ENCODE measurements at places on chromosomes 6 and 20.

DNA sequence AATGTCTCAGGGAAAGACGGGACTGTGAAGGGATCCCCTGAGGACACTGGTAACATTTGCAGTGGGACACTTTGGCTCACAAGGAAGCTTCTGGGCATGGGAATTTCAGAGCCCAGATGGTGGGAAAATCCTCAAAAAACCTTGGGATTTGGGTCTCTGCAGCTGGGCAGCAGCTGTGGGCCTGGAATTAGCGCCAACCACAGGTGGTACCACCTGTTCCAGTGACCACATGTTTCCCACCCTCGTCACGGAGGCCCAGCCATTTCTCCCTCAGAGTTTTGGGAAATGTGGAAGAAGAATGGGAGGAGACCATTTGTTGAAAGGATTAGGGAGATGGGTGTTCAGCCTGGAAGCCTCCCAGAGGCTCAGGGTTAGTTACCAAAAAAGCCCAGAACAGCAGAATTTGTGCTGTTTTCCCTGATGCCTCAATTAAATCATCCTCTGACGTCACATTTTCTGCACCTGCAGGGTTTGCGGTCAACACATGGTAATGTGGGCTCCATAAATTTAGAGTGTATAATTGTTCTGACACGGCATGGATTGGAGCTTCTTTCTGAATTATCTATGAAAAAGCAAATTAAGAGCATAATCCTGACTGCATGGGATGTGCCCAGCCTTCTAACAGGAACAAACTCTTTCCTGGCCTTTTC is 34.4 kb downstream of the EDN3 start:
- DNase-seq, result no peak

DNA sequence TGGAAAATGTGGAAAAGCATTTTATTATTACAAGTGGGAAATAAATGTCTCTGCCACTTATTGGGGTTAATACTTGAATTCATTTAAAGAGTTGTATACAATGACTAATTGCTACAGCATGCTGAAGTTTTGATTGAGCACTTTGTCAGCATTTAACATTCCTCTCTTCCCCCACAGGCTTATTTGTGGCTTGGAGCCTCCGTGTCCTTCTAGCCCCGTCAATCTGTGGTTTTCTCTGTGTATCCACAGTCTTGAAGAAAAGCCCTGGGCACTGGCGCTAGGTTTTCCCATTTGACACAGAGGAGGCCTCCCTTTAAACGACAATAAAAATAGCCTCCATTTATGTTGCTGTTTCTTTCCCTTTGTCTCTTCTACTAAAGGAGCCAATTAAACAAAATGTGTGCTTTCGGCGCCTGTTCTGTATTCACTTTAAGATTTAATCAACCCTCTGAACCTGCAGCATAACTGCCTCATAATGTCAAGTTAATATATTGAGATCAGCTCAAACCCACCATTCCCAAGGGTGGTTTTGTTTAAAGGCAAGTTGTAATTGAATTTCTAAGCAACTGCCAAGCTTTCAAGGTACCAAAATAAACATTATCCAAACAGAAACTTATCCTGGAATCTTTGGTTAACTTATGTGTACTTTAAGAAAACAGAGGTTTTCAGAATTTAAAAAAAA is 326.6 kb upstream of the RNF24 start:
- no peak for DNase-seq

DNA sequence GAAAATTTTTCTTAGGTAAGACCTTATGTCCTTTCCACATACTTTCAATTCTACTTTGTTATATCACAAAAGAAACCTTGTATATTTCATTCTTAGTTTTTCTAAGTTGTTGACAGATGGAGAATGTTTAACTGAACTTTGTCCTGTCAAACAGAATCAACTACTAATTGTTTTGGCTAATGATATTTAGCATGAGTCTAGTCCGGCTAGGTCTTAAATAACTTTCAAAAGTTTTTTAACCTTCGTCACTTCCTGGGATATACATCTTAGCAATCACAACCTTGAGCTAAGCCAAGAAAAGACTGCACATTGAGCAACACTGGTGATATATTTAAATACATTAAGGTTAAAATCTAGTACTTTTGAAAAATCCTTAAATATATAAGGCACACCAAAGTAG is 62.9 kb upstream of the RUNX2 start:
- no peak for DNase-seq

DNA sequence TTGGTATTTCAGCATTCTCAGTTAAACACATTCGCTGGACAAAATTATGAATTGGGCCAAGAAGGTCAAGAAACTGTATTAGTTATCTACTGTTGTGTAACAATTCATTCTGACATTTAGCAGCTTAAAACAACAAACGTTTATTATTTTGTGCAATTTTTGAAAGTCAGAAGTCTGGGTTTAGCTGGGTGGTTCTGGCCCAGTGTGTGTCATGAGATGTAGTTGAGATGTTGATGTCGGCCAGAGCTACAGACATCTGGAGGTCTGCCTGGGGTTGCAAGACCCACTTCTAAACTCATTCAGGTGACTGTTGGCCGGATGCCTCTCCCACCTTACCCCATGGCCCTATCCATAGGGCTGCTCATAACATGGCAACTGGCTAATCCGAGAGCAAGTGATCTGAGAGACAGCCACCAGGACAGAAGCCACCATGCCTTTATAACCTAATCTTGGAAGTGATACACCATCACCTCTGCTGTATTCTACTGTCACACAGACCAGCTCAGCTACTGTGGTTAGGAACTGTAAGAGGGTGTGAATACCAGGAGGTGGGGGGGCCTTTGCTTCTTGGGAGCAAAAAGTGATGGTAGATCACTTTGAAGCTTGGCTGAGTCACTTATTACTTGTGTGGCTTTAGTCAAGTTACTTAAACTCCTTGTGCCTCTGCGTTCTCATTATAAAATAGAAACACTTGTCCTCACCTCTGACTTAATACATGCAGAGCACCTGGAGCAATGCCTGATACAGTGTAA is 217.0 kb upstream of the MYLIP start:
- DNase-seq, result no peak

GRCh38 chr6:37535759-37536490 is 36.2 kb upstream of the CCDC167 start:
- no peak for DNase-seq

DNA sequence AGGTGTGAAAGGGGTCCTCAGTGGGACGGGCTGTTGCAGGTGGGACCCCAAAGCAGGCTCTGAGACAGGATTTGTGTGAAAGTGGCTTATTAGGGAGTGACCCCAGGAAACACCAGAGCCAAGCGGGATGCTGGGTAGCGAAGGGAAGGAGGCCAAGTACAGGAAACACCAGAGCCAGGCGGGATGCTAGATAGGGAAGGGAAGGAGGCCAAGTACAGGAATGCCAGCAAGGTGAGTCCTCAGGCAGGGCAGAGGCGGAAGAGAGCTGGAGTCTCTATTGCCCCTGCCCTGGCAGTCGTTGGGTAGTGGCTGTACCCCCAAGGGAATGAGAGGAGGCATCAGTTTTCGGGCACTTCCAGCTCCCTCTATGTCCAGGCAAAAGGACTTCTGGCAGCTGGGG is 30.5 kb upstream of the TGM2 start:
- no peak for DNase-seq

DNA sequence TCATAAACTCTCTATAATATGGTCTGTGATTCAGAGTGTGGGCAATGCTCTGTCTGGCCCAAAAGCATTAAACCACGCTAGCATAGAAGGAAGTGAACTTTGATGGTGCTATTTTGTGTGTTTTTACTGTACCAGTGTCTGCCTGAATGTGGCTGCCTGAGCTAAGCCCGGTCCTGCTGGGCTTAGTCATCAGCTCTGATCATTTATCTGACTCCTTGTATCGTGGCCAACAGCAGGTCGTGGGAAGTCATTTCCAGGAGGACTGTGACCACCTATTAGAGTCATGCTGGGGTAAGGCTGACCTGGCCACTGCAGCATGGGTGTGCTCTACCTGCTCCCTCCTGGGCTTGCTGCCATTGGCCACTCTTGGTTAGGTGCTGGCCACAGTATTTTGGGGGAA is 239.1 kb upstream of the CEP162 start:
- no peak for DNase-seq

- no peak for DNase-seq
Measured at GRCh38 chr6:74491844-74492374, 713.9 kb downstream of the COL12A1 start.

- DNase-seq, result no peak
Measured at GRCh38 chr6:90466154-90466940, 120.5 kb downstream of the MAP3K7 start.

DNA sequence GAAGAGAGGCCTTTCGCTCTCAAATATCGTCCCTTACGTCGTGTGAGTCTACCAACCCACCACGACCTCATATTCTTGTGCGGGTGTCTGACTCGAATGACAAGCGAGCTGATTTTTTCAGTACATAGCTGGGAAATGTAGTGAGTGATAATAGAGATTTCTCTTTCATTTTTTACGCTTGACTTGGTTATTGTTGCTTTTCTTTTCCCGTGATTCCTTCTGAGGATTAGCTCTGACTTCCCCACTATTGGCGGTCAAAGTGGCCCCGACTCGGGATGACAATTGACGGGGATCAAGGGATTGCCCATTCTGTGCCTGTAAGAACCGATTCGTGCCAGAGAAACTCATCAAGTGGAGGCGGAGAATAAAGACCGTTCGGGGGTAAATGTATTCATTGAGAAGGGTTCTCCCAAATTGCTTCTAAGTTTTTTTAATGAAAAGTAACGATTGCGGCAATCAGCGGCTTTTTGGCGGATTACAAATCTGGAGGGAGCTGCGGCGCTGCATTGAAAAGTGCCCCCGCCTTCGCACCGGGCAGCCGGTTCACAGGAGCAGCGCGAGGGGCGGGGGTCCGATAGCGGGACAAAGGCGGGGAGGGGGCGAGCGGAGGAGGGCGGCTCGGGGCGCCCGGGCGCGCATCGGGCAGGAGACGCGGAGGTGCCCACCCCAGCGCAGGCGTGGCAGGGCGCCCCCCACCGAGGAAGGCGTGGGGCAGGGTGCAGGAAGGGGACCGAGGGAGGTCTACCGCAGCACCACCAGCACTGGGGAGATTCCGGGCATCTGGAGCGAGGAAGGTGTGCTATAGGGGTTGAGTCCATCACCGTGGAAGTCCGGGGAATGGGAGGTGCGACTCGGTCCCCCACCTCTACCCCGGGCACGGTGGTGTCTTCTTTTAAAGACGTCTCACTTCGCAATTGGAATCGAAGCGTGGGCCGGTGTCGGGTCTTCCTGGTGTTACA is 44.5 kb upstream of the OSTM1 start:
- DNase-seq, result no peak

DNA sequence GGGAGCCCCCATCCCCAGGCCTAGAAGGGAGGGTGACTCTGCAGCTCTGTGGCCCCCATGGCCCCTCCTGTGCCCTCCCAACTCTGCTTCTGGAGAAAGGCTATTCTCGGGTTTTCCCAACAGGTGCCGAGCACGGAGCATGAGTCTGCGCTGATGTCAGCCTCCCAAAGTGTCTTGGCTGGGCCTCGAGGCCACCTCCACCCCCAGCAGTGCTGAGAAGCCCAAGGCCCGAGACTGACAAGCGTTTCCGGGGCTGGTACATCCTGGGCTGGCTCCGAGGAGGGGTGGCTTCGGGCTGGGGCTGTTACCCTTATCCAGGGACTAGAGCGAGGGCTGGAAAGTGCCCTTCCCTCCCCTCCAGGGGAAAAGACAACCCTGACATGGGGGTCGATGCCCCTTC is 60.2 kb upstream of the GATA5 start:
- DNase-seq, result no peak

- no peak for DNase-seq
Measured at GRCh38 chr20:64042054-64042781, 6.2 kb downstream of the C20orf204 start.

DNA sequence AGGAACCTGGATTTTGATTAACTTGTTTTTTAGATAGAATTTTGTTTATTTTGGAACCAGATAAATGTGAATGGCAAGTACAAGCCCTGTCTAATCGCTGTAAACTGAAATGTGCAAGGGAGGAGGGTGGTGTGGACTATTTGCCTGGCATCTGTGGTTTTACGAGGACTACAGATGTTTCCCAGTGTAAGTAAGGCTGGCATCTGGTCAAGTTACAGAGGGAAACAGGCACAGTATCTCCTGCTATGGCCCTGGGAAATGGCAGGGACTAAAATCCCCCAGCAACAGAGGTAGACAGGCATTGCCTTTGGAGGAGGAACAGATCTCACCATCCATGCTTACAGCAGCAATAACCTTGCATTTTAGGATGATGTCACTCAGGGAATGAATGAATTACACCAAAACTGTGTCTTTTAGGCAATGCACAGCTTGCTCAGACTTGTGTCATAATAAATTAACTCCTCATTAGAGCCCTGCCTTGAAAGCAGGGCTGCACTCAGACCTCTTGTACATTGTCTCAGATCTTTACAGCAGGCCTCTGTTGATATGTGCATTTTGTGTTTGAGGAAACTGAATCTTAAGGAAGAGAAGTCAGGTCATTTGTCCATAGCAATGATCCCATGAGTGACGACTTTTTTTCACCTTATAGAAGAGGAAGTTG is 96.2 kb downstream of the TCP11 start:
- no peak for DNase-seq

Measured in NCI-H187 treated with DMSO at 0.1 percent for 48 hours (cell line).